Left cardiac atrium (tissue), 4 donors: ENCODE measurements at places on chromosomes 5 and 9. TPM values are rescaled to one million over a fixed set of nuclear protein-coding genes. Genes with fewer than 3 reads are reported as not detected.

DNA sequence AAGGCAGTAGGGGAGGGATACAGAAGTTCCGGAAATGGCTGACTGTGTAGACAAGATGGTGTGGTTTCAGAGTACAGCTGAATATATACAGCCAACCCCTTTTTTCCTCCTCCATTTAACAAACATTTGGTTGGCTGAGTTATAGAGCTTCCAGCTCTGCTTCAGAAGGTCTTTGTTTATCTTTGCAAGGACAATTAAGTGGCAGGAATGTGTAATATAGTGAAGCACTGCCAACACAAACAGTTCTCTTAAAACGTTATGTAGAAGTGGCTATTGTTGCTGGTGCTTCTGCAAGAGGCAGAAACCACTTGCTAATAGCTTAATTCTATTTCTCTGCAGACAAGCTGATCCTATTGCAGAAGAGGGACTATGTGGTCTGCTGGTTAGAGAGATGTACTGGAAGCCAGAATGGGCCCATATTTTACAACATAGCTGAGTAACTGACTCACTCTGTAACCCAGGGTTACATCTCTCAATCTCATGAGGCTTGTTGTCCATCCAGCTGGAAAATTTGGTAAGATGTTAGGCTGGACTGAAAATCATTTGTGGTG, 62.7 kb upstream of the OSMR start:
- no peak for DNase-seq

- no peak for DNase-seq
Measured at GRCh38 chr9:100104314-100104713, 5.3 kb downstream of the INVS start.

The HAVCR2 gene
- total RNA-seq = 11.4 TPM

The CD72 gene
- 1.6 TPM for total RNA-seq

The CSF2 gene
- not detected for total RNA-seq

The CYSRT1 gene
- not detected for total RNA-seq

The PCDHGB1 gene
- total RNA-seq = 3.0 TPM

The PCDHA9 gene
- total RNA-seq = 0.03 TPM
